Cardiac septum (tissue), 1 donor: ENCODE measurements at places on chromosomes 6 and 20. TPM values are rescaled to one million over a fixed set of nuclear protein-coding genes. Genes with fewer than 3 reads are reported as not detected.

DNA sequence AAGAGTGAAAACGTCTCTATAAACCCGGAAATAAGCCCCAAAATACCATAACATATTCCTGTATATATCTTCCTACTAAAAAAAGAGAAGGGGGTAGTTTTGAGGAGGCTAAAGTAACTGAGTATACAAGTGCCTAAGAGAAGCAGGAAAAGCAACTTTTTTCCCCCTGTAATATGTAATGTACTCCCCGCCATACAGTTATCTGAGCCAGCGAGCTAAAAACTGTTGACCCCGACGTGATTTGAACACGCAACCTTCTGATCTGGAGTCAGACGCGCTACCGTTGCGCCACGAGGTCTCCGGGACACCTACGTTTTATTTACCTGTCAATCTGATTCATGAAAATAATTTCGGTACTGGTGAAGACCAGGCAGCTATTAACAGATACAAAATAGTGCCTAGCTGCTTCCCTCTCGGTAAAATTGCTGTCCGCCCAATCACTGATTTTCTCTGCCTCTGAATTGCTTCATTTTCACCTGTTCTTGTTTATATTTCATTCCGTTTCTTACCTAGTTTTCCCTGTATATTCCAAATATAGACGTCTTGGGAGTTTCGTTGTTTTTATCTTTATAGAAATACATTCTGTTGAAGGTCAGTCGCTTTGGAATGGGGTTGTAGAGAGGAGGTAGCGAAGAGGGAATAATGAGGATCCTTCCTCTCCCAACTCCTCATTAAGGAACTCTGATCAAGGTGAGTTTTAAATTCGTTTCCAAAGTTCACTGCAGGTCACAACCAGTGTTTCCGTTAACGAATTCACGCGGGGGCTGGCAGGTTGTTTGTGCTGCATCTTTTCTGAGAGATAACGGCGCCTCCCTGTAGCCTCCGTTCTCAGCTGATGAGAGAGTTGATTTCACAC lies 33.6 kb upstream of the BTN3A2 start:
- DNase-seq = no peak

DNA sequence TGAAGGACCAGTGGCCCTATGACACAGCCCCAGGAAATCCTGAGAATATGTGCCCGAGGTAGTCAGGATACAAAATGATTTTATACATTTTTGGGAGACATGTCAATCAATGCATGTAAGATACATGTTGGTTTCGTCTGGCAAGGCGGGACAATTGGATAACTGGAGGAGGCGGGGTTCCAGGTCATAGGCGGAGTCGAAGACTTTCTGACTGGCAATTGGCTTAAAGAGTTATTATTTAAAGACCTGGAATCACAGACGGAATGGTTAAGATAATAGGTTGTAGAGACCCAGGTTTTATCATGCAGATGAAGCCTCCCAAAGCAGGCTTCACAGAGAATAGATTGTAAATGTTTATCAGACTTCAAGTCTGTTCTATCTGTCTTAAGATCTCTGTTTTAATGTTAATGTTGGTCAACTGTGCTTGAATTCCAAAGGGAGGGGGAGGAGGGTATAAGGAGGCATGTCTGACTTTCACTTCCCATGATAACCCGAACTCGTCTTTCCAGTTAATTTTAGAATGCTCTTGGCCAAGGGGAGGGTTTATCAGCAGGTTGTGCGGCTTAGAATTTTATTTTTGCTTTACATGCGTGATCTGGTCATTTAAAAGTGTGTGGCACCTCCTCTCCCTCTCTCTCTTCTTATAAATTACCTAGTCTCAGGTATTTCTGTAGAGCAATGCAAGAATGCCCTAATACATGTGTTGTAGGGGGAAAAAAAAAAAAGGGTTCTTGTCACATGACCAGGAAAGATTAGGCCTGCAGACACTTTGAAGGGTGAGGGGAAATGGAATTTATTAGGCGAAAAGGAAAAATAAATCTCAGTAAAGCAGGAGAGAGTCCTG lies 230.7 kb downstream of the NFATC2 start:
- no peak for DNase-seq

DNA sequence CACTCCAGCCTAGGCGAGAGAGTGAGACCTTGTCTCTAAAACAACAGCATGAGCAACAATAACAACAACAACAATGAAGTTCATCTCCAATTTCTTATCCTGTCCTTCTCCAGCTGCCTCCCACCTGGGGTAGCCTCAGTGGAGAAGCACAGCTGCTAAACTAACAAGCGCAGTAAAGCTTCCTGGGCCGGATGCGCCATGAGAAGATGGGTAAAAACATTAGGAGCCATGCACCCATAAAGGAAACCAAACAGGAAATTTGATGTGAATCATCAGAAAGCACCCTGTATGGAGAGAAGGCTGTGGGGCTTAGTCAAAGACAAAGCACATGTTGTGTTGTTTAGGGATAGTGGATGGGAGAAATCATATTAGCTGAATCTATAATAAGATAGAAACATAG lies 61.1 kb upstream of the CCN6 start:
- DNase-seq = no peak

GRCh38 chr6:86685230-86685797 lies 252.0 kb upstream of the HTR1E start:
- DNase-seq = no peak

GRCh38 chr20:43755390-43755789 lies 28.6 kb upstream of the GTSF1L start:
- DNase-seq = no peak

DNA sequence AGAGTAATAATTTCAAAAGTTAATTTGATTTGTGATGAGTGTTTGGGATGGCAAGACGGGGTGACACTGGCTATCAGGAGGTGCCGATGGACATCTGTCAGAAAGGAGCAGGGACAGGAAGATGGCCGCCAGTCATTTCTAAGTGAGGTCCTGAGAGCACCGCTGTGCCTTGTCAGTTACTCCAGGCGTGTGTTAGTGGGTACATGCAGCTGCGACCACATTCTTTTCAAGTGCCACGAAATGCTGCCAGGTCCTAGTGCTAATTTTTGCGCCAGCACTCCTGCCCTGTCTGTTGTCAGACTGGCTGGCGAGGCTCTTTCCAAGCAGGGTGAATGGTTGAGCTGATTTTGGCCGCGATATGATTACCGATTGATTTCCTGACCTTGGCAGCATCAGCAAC lies 64.6 kb upstream of the INSM1 start:
- no peak for DNase-seq

DNA sequence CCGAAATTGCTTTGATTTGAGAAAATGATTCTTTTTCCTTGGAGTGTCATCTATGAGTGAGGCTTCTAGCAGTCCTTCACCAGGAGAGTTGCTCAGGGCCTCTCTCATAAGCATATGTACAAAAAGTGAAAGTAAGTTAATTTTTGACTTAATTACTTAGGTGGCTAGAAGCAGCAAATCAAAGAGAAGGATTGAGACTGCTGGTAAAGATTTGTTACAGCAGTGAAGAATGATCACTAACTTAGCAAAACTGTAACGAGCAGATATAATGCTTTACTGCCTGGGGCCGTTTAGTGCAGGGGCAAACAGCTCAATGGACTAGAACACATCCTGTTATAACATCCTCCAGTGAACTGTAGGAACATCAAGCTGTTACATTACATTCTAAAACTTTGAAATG lies 167.8 kb upstream of the RIPOR2 start:
- DNase-seq = no peak

DNA sequence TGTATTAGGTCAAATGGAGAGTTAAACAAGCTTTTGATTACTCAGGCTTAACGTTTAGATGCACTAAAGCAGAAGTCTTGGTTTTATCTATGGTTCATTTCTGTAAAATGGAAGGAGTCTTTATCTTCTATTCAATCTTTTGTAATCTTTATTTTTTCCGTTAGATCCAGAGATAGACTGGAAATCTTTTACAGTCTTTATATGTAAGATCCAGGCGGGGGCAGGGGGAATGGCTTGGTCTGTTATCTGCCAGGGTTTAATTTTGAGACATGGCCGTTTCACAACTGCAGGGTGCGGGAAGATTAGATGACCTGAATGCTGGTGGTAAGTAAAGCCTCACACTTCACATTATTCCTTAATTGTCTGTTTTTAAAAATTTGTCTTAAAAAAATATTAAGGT lies 3.7 kb downstream of the AKAP12 start:
- no peak for DNase-seq

DNA sequence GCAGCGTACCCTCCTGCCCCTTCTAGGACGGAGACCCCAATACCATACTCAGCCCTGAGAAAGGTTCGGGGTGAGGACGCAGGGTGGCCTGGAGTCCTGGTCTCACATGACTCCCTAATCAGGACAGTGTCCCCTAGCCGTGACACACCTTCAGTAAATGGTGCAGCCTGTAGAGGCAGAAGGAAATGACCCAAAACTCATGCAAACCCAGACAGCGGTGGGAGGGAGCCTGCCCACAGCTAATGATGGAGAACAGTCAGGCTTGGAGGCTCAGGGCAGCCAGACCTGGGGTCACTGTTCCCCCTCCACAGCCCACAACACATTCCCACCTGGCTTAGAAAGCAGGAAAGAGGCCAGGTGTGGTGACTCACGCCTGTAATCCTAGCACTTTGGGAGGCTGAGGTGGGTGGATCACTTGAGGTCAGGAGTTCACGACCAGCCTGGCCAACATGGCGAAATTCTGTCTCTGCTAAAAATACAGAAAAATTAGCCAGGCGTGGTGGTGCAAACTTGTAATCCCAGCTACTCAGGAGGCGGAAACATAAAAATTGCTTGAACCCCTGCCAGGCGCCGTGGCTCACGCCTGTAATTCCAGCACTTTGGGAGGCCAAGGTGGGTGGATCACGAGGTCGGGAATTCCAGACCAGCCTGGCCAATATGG lies 8.8 kb upstream of the HMGA1 start:
- no peak for DNase-seq

- no peak for DNase-seq
Observed at GRCh38 chr6:123226398-123226797, 230.4 kb downstream of the CLVS2 start.

GRCh38 chr20:61487997-61488371 lies 235.9 kb downstream of the CDH4 start:
- peak; percentile 12 for DNase-seq

- peak; percentile 97 for DNase-seq
Observed at GRCh38 chr20:33666293-33667244, at the start of gene ACTL10. ACTL10 (plus strand) TSS chr20:33666943; CDS start chr20:33667498, 555 bp downstream.

- no peak for DNase-seq
Observed at GRCh38 chr20:46649650-46649949, 1.7 kb downstream of the SLC13A3 start.

GRCh38 chr20:1897965-1898464 lies 2.8 kb downstream of the SIRPA start:
- DNase-seq = no peak

GRCh38 chr6:92446052-92446451 lies 973.3 kb downstream of the EPHA7 start:
- DNase-seq = no peak

GRCh38 chr6:168681748-168682147 lies 240.8 kb downstream of the SMOC2 start:
- DNase-seq = peak; percentile 17

The NINL gene
- total RNA-seq = 1.4 TPM

The CRYBG1 gene
- total RNA-seq = 1.7 TPM

The ABHD16B gene
- total RNA-seq = not detected

The TTLL9 gene
- total RNA-seq = not detected

The PLAGL1 gene
- 13.0 TPM for total RNA-seq

The FARS2 gene
- 13.3 TPM for total RNA-seq
